ENCODE measurements at places on chromosomes 3 and 15.

- no peak for DNase-seq
These were observed 18.8 kb downstream of the ARHGEF3 start for GRCh38 chr3:56782906-56783305.

- DNase-seq, result no peak
These were observed 4.5 kb upstream of the IL17RC start for GRCh38 chr3:9912294-9912935.

GRCh38 chr3:139772539-139773500 is 95.0 kb upstream of the NMNAT3 start:
- DNase-seq, result no peak

DNA sequence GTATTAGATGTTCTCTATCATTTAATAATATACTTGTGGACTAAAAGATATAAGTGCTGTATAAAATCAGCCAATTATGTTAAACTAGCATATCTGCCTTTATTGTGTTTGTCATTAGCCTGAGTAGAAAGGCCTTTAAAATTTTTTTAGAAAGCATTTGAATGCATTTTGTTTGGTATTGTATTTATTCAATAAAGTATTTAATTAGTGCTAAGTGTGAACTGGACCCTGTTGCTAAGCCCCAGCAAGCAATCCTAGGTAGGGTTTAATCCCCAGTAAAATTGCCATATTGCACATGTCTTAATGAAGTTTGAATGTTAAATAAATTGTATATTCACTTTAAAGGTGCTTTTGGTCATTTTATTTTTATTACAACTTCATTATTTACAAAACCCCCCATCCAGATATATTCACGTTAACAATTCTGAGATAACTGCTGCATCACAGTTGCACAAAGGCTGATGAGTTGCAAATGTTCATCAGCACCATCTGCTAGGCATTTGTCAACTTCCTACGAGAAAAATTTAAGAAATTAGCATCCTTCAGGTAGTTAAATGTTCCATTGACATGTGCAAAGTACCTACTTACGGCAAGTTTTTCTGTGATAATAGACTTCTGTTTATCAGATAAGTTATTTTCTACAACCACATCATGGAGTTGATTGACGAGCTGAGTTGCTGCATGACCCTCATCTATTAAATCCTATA is 6.3 kb downstream of the EIF4A2 start:
- DNase-seq, result no peak

All from GM13977 (cell line).